ENCODE measurements at places on chromosomes 5 and 9.

DNA sequence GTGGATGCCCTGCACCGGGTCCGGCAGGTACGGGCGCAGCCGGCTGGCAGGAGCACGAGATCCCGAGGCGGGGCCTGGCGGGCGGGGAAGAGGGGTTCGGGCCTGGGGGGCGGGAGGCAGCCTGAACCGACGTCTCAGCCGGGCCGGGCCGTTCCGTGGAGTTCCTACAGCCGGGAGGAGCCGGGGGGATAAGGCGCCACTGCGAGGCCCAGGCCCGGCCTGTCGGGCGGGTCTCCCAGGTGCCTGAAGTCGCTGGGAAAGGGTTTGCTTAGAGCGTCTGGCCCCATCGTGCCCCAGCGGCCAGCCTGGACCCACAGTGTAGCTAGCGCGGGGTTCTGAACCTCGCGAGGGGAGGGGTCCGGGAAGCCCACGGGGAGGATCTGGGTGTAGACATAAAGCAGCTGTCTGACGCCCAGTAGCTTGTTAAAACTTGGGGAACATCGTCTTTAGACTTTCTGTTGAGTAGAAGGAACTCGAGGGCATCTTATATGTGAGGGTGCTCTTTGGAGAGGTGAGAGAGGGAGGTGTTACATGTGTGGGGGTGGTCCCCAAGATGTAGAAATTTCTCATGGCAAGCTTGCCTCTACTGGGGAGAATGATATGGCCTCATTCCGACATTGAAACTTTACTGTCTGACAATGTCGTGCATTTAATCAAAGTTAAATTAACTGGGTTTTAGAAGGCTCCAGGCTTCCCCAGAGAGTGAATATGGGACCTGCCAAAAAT, 524 bp downstream of the FUBP3 start:
- DNase-seq, result no peak

DNA sequence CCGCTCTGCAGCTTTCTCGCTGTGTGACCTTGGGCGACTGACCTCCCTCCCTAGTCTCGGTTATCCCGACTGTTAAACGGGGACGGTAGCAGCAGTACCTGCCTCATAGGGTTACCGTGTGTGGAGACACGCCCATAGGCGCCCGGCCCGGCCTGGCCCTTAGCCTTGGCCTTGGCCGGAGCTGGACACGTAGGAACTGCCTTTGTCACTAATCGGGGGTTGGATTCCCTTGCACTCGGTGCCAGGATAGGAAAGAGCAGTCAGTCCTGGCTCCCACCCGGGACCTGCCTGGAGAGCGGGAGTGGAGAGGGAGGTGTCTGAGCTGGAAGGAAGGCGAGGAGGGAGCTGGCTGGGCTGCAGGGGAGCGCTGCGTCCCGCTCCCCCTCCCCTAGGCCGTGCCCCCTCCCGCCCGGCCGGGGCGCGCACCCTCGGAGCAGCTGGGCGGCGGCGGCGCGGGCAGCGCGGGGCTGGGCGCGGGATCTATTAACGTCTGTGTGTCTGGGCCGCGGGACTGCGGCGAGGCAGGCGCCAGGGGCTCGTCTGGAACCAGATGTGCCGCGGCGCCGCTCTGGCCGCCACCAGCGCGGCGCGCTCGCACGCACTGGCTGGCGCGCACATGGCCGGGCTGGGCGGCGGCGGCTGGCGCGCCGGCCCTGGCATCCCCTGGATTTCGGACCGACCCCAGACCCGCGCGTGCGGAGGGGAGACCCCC, 31.7 kb downstream of the PRRX2 start:
- DNase-seq, result peak; percentile 85

GRCh38 chr5:84585218-84585617, 200.5 kb upstream of the EDIL3 start:
- no peak for DNase-seq

- DNase-seq, result no peak
These were observed 72.6 kb upstream of the GALNT10 start for GRCh38 chr5:154117930-154118329.
